B cell (primary cell): ENCODE measurements at places on chromosomes 11 and 22. TPM values are rescaled to one million over a fixed set of nuclear protein-coding genes. Genes with fewer than 3 reads are reported as not detected.

GRCh38 chr11:123434262-123434661, 4.2 kb downstream of the GRAMD1B start:
- DNase-seq = no peak
- H3K27me3 ChIP-seq = peaks cover 4% of the 10 kb centered on the region
- H3K27ac ChIP-seq = no peak overlapping the region
- H3K4me3 ChIP-seq = no peak overlapping the region

GRCh38 chr11:101881586-101881985, 33.2 kb upstream of the CEP126 start:
- no peaks in the 10 kb centered on the region for H3K36me3 ChIP-seq
- DNase-seq = no peak
- no peaks in the 10 kb centered on the region for H3K4me1 ChIP-seq
- peaks cover 6% of the 10 kb centered on the region for H3K27me3 ChIP-seq

DNA sequence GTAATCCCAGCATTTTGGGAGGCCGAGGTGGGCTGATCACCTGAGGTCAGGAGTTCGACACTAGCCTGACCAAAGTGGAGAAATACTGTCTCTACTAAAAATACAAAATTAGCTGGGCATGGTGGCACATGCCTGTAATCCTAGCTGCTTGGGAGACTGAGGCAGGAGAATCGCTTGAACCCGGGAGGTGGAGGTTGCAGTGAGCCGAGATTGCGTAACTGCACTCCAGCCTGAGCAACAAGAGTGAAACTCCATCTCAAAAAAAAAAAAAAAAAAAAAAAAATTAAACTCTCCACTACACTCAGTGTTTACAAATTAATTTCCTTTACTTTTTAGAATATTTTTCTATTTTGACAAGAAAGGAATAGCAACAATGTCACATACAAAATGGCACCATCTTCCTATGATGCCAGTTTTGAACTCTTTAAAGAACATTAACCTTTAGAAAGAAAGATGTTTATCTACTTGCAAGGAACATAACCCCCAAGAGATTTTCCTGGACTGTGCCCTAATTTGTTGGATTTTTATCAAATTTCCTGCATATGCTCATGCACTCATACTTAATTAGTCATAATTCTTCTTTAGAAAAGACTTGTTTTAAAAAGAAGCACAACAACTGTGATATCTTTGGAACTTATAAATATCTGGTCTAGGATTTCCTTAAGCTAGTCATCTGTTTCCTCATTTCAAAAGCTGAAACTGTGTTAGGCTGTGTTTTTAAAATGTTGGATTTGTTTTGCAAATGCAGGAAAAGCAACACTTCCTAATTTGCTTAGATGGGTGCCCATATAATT, 22.6 kb upstream of the HIPK3 start:
- no peak overlapping the region for H3K27ac ChIP-seq
- H3K4me3 ChIP-seq = no peak overlapping the region

DNA sequence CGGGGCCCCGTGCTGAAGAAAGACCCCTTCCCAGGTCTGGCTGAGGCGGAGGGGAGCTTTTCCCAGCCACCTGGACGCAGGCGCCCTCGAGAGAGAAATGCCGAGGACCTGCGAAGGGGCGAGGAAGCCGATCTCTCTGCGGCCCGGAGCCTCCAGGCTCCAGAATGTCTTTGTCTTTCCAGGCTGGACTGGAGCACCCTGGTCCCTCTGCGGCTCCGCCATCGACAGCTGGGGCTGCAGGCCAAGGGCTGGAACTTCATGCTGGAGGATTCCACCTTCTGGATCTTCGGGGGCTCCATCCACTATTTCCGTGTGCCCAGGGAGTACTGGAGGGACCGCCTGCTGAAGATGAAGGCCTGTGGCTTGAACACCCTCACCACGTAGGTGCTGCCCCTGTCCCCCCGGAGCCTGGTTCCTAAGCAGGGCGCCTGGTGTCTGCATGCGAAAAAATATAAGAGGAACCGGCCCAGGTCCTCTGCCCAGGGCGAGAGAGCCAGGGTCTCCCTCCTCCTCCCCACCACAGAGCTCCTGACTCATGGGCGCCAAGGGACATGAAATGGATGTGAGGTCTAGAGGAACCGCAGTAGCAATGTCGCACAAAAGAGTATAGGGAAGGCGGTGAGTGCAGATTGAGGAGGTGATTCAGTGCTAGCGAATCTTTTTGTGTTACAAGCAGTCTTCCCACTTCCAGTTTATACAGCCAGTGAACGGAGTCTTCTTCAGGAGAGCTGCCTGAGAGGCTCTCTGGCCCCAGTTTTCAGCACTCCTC, 11.0 kb downstream of the GLB1L2 start:
- no peaks in the 10 kb centered on the region for H3K36me3 ChIP-seq
- no peak overlapping the region for H3K27ac ChIP-seq
- H3K4me1 ChIP-seq = no peaks in the 10 kb centered on the region
- no peaks in the 10 kb centered on the region for H3K27me3 ChIP-seq
- DNase-seq = no peak

- H3K27me3 ChIP-seq = no peaks in the 10 kb centered on the region
- peaks cover 29% of the 10 kb centered on the region for H3K4me1 ChIP-seq
- DNase-seq = peak; percentile 77
- peak overlapping the region; percentile 39 for H3K27ac ChIP-seq
Observed at GRCh38 chr22:22865311-22866072, 22.1 kb upstream of the IGLL5 start.

- H3K36me3 ChIP-seq = no peaks in the 10 kb centered on the region
- H3K4me1 ChIP-seq = peaks cover 59% of the 10 kb centered on the region
- peak overlapping the region; percentile 79 for H3K27ac ChIP-seq
- DNase-seq = no peak
- no peak overlapping the region for H3K4me3 ChIP-seq
Observed at GRCh38 chr11:125072961-125073590, 10.0 kb downstream of the SLC37A2 start.

- peaks cover 21% of the 10 kb centered on the region for H3K4me1 ChIP-seq
- no peaks in the 10 kb centered on the region for H3K27me3 ChIP-seq
- no peaks in the 10 kb centered on the region for H3K36me3 ChIP-seq
- H3K4me3 ChIP-seq = no peak overlapping the region
- peak; percentile 73 for DNase-seq
Observed at GRCh38 chr11:124669193-124669592, 4.3 kb downstream of the SIAE start.

GRCh38 chr11:4495487-4495886, 13.0 kb downstream of the OR52K1 start:
- H3K4me3 ChIP-seq = no peak overlapping the region
- no peak overlapping the region for H3K27ac ChIP-seq
- peaks cover 3% of the 10 kb centered on the region for H3K4me1 ChIP-seq

- no peak for DNase-seq
- H3K4me3 ChIP-seq = no peak overlapping the region
- no peaks in the 10 kb centered on the region for H3K36me3 ChIP-seq
- H3K27ac ChIP-seq = no peak overlapping the region
Observed at GRCh38 chr11:71247551-71248250, 4.7 kb downstream of the SHANK2 start.

DNA sequence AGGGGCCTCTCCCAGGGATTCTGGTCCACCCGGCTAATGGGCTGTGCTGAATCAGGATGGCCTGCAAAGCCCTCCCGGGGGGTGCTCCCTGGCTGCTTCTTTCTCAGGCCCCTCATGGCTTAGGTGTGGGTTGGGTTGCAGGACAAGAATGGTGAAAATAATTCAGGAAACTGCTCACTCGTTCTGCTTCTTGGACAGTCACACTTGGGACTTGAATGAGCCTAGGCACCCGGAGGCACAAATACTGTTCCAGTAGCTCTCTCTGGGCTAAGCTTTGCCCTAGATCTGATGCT, 83.2 kb downstream of the TRIM29 start:
- H3K27me3 ChIP-seq = peaks cover 2% of the 10 kb centered on the region
- H3K27ac ChIP-seq = no peak overlapping the region
- H3K4me3 ChIP-seq = no peak overlapping the region
- no peaks in the 10 kb centered on the region for H3K36me3 ChIP-seq
- no peak for DNase-seq
- no peaks in the 10 kb centered on the region for H3K4me1 ChIP-seq

GRCh38 chr11:59953463-59954218, 10.2 kb upstream of the OOSP4A start:
- H3K27ac ChIP-seq = no peak overlapping the region
- H3K4me3 ChIP-seq = no peak overlapping the region
- DNase-seq = no peak
- H3K4me1 ChIP-seq = no peaks in the 10 kb centered on the region

GRCh38 chr11:124724979-124725718, 14.6 kb upstream of the NRGN start:
- no peaks in the 10 kb centered on the region for H3K27me3 ChIP-seq
- H3K36me3 ChIP-seq = no peaks in the 10 kb centered on the region
- peaks cover 36% of the 10 kb centered on the region for H3K4me1 ChIP-seq

DNA sequence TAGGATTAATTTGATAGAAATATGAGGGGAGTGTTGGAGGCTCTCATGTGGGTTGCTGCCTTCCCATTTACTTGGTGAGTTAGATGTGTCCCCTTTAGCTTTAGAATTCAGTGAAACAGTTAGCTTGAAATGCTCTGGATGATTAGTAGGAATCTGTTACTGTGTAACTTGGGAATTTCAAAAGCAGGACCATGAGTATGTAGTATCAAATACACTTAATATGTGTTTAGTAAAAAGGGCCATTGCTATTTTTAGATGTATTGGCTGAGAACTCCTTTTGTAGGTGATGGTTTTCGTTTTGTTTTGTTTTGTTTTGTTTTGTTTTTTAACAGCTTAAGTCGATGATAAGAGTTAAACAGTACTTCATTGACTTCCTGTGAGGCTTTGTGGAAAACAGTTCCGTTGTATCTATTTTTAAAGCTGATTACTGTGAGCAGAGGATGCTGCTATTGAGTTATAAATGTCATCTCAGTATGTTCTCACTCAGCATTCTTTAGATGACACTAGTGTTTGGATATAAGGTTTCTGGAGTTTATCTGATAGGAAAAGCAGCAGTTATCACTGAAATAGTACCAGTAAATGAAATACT, 53.5 kb downstream of the MCAM start:
- H3K4me3 ChIP-seq = no peak overlapping the region
- no peak for DNase-seq
- no peaks in the 10 kb centered on the region for H3K27me3 ChIP-seq
- H3K36me3 ChIP-seq = no peaks in the 10 kb centered on the region
- peaks cover 51% of the 10 kb centered on the region for H3K4me1 ChIP-seq

GRCh38 chr11:5280582-5281102, 10.9 kb upstream of the HBE1 start:
- H3K36me3 ChIP-seq = no peaks in the 10 kb centered on the region
- DNase-seq = no peak
- no peaks in the 10 kb centered on the region for H3K4me1 ChIP-seq
- H3K27me3 ChIP-seq = no peaks in the 10 kb centered on the region
- H3K27ac ChIP-seq = no peak overlapping the region

DNA sequence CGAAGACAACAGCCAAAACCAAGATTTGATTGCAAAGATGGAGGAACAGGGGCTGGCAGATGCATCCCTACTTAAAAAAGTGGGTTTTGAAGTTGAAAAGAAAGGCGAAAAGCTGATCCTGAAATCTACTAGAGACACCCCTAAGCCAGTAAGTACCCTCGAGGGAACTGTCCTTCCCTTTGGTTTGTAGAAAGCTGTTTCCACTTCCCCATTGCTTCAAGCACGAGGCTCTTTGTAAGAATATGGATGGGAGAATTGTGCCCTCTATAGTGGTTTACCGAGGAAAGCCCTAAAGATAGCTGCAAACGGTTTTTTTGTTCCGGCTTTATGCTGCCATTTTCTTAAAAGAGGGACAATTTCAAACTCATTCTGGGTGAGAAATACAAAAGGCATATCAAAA, 133.9 kb downstream of the WNT7B start:
- no peaks in the 10 kb centered on the region for H3K27me3 ChIP-seq
- peaks cover 26% of the 10 kb centered on the region for H3K36me3 ChIP-seq
- H3K4me3 ChIP-seq = no peak overlapping the region
- no peak overlapping the region for H3K27ac ChIP-seq

DNA sequence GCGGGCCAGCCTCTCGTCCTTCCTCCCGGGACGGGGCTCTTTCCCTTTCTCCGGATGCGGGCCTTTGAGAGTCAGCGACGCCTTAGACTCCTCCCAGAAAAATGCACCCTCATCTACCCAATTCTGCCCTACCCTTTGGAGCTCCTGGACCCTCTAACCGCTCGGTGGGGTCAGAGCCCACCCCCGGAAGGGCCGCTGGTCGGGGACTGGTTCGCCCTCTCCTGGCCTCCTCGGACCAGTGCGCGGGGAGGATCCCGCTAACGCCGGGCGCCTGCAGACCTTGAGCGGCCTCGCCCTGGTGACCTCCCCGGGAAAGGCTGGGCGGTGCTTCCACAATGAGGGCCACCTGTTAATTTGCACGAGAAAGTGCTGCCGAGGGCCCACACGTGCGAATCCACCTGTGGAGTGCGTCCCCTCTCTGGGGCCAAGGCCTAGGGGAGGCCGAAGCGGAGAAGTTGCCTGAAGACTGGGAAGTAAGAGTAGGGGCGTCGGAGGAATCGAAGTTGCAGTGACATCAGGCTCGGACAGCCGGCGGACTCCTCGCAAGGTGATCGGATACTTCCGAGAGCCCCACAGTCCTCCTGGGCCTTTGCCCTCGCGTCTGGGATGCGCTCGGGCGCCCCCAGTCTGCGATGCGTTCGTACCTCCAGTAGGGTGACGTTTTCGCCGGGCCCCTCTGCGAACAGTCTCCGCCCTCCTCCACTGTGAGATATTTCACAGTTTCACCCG, 61.5 kb downstream of the ENDOD1 start:
- H3K27me3 ChIP-seq = no peaks in the 10 kb centered on the region
- peak overlapping the region; percentile 91 for H3K27ac ChIP-seq
- H3K4me1 ChIP-seq = peaks cover 43% of the 10 kb centered on the region

GRCh38 chr11:43589601-43590250, 90.8 kb upstream of the HSD17B12 start:
- no peak for DNase-seq
- H3K27me3 ChIP-seq = no peaks in the 10 kb centered on the region
- H3K4me1 ChIP-seq = no peaks in the 10 kb centered on the region

- no peak overlapping the region for H3K4me3 ChIP-seq
- no peaks in the 10 kb centered on the region for H3K4me1 ChIP-seq
- H3K27me3 ChIP-seq = no peaks in the 10 kb centered on the region
Observed at GRCh38 chr11:7609015-7609414, 64.3 kb downstream of the CYB5R2 start.

DNA sequence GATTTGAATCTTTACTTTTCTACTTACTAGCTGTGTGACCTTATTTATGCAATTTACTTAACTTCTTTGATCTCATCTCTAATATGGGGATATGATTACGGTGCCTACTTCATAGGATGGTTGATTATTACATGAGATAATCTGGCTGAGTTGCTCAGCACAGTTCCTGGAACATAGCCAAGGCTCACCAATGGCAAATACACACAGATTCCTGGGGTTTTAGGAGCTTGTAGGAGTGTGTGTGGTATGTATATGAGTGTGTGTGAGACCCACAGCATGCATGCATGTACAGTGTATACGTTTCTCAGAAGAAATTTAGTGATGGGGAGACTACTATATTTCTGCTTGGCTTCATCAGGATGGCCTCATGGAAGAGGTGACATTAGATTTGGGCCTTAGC, 256.9 kb downstream of the KIRREL3 start:
- no peaks in the 10 kb centered on the region for H3K27me3 ChIP-seq

Gene GUCY1A2
- not detected in 2 replicates for total RNA-seq

Gene PRSS23
- not detected in 2 replicates for total RNA-seq

Gene CNTF
- 4.8 and 5.9 TPM in 2 replicates for total RNA-seq

Gene FAM83F
- 0.05 and 0.10 TPM in 2 replicates for total RNA-seq

Gene CLMP
- not detected in 2 replicates for total RNA-seq

Gene ANO5
- not detected in 2 replicates for total RNA-seq

Gene TMPRSS5
- total RNA-seq = 0.74 and 1.2 TPM in 2 replicates

Gene ABTB2
- 4.5 and 5.9 TPM in 2 replicates for total RNA-seq

Gene RIMBP3C
- 0.89 and 1.3 TPM in 2 replicates for total RNA-seq

Gene RGL4
- 0.81 and 1.2 TPM in 2 replicates for total RNA-seq

Gene OR8G1
- total RNA-seq = not detected in 2 replicates

Gene CTTN
- total RNA-seq = 0.95 TPM in 1 of 2 replicates, not detected in the other

Gene MRGPRE
- total RNA-seq = not detected in 2 replicates

Gene TMEM151A
- 0.17 TPM in 1 of 2 replicates, not detected in the other for total RNA-seq

Gene TMPRSS6
- total RNA-seq = 0.15 TPM in 1 of 2 replicates, not detected in the other

Gene SMC1B
- total RNA-seq = 0.07 TPM in 1 of 2 replicates, not detected in the other

Gene CRYBB3
- not detected in 2 replicates for total RNA-seq

Gene MS4A6E
- total RNA-seq = not detected in 2 replicates

Gene PRG3
- total RNA-seq = not detected in 2 replicates

Gene ZC3H12C
- total RNA-seq = 0.10 and 0.15 TPM in 2 replicates

Gene GAL3ST1
- total RNA-seq = 0.46 TPM in 1 of 2 replicates, not detected in the other
